ENCODE measurements at places on chromosomes 12 and 14.
A peak's percentile ranks its signal among the peaks of the same experiment; 100 is the strongest.

GRCh38 chr12:124477107-124477915 is 90.1 kb downstream of the NCOR2 start:
- no peak for DNase-seq

DNA sequence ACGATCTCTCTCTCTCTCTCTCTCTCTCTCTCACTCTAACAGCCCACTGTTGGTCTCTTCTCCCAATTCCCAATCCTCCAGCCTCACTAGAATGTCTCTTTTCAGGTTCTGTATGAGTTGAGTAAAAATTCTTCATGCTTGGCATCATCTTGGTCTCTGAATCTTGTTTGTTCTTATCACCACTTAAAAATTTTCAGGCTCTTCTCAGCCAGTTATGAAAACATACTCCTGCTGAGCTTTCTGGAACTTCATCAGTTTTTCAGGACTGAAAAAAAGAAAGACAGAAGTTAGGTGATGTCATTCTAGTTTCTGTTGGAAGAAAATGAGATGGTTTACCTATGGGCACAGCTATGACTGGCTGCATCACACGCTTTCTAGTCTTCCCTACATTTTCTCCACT is 11.5 kb upstream of the IL22 start:
- no peak for DNase-seq

DNA sequence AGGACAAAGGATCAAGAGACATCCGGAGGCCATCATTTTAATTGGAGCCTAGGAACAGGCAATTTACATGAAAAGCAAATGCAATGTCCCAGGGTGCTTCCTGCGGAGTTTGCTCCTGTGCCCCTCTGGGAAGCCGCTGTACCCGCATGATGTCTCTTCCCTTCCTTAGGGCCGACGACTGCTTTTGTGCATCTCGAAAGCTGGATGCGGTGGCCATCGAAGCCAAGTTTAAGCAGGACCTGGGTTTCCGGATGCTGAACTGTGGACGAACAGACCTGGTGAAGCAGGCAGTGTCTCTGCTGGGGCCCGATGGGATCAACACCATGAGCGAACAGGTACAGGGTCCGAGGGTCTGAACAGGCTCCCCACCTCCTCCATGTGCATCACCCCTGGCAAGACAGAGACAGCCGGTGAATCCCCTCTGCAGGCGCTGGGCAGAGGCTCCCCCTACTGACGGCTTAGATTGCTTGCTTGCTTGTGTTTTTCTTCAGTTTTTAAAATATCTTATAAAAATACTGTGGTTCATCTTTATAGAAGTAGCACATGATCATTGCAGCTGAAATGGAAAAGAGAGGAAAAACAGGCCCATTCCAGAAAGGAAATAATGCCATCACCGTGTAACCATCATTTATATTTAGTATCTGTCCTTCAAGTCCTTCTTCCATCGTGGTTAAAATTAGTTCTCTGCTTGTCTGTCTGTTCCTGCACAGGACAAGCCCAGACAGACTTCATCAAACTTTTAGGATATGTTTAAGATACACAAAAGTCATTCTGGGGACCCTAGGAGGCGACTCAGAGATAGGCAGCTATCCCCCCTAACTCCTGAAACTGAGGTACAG is 75.4 kb upstream of the PWP1 start:
- no peak for DNase-seq

DNA sequence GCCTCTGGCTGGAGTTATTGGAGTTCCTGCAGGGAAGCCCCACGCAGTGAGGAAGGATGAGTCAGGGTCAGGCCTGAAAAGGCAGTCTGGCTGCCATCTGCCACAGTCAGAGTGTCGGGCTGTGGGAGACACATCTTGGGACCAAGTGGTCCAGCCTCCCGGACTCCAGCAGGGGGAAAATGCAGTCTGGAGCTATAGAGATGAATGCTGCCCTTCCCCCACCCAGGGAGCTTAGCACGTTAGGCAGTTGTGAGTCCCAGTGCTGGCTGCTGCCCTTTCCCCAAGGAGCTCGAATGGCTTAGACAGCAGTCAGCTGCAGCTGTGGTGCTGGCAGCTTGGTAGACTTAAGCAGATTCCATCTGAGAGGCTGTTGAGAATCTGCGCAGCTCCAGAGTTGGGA is 8.2 kb upstream of the NTS start:
- no peak for DNase-seq

DNA sequence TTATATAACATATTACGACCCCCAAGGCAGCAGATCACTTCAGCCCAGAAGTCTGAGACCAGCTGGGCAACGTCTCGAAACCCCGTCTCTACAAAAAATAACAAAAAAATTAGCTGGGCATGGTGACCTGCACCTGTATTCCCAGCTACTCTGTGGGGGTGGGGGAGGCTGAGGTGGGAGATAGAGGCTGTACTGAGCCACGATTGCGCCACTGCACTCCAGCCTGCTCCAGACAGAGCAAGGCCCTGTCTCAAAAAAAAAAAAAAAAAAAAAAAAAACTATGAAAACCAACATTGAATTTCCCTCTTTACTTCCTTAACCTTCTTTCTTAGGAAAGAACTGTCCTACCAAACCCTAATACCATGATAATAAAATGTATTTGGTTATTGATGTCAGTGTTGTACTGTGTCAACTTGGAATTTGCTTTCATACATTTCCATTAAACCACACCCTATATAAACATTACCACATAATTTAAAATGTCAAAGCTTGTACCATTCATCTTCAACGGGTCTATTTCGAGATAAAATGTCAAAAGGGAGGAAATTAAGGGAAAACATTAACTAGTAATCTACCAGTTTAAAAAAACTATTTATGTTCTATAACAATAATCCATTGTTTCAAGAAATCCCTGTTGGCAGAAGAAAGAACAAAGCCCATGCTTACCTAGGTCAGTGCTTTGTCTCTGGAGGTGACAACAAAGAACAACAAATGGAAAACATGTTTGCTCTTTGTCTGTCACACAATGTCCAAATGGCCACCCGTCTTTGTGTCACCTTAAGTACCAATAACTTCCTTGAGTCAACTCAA is 17.4 kb downstream of the GALNT4 start:
- no peak for DNase-seq

GRCh38 chr12:99055299-99055698 is 410.2 kb downstream of the APAF1 start:
- DNase-seq, result no peak

- DNase-seq, result no peak
Measured at GRCh38 chr12:77374673-77375072, 309.3 kb upstream of the E2F7 start.

DNA sequence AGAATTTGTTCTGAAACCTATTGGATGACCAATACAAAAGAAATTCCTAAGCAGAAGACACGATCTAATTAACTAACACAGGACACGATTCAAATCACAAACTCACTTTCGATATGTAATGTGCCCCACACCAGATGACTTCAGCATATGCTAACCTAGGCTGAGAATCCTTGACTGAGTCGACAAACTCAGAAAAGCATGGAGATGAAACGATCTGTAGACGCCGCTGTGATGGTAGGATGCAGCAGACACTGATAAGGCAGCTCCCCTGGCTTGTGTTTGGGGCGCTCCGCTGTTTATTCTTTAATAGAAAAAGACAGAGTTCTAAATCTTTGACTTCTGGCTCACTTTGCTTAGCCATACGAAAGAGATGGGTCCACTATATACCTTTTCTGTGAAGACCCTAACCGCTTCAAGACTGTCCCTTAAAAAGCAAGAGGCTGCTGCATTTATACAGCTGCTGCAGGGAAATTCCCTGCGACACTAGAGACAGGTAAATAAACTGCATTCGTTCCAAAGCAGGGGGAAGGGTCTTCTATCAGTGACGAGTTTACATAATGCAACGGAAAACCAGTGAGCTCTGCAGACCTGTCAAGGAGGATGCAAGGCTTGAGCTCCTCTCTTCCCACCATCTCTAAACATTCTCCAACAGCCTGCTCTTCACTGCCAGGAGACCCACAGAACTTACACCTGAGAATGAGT is 929 bp downstream of the CHD8 start:
- peak; percentile 51 for DNase-seq

- no peak for DNase-seq
Measured at GRCh38 chr14:83153081-83153480, 1619.4 kb upstream of the SEL1L start.

GRCh38 chr14:75427482-75428229 is at the start of gene JDP2:
Gene JDP2 (plus strand): TSS chr14:75428022. CDS start chr14:75437921, 9,899 bp downstream.
- peak; percentile 32 for DNase-seq

- DNase-seq, result no peak
Measured at GRCh38 chr12:132729541-132730320, 19.1 kb downstream of the PGAM5 start.

DNA sequence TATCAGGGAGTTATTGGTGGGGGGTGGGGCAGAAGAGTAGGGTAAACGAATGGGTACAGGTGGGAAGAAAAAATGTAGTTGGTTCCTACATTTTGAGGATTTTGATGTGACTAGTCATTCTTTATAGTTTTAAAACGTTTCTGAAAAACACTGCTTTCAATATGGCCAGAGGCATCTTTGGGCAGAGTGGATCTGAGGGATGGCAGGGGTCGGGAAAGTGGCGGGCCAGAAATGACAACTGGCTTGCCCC is 527 bp upstream of the ATP23 start:
- no peak for DNase-seq

DNA sequence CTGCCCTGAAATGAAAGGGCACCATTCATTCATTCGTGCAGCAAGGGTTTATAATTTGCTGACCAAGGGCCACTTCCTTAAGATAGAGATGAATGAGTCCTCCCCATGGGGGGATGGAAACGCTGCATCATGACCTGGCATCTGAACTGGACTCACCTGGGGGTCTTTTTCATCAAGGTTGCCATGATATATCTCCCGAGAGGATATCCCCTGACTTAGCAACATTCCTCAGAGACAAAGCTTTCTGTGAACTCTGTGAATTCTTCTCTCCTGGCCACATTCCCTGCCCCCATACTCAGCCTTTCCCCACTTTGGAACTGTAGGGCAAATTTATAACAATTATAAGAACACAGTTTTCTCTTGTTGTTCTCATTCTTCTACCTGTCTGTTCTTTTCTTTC is 30.8 kb downstream of the SRRM4 start:
- DNase-seq, result no peak

DNA sequence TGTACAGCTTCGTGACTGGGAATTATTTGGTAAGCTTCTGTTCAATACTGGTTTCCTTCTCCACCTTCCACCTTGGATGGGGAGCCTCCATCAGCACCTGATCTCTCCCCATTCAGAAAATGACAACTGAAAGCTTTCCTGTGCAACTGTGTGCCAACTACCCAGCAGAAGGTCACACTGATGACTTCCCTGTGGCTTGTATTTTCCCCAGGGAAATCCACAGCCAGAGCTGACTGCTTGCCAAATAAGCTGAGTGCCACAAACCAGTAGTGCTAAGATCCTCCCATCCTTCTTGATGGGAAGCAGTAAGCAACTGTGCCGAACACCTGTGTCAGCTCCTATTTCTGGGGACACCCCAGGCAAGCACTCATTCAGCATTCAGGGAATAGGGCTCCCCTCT is 257.2 kb upstream of the SOX5 start:
- DNase-seq, result no peak

DNA sequence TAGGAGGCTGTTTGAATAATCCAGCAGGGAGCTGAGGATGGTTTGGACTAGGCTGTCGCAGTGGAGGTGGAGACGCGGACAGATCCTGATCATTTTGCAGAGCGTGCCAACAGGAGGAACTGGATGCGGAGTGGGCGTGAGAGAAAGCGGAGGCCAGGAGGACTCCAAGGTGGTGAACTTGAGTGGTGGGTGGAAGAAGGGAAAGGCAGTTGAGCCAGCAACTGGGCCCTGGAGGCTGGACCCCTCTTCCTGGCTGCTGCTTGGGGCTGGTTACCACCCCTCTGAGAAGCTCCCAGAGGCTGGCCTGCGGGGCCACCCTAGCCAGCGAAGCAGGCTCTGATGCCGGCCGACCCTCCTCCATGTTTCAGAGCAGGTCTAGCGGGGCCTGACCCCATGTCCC is 56.8 kb upstream of the KCNA1 start:
- no peak for DNase-seq

DNA sequence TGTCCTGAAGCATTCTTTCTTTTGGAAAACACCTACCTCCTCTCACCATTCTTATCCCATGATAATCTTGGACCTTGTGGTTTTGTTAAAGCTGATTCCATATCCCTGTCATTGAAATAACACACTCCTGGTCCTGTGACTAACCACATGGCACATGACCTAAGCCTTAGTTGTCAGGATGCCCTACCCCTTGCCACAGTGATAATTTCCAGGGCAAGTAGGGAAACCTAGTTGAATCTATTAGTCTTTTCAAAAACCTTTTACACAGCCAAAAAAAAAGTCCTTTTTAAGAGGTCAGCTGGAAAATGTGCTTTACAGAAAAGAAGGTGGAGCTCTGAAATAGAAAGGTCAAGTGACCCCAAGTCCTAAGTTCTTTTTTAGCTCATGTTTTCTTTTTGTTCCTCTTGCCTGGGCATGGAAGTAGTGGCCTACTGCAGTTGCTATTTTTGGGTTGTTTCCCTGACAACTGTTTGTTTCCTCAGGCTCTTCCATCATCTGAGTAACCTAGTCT is 608.4 kb downstream of the LRFN5 start:
- DNase-seq, result no peak

GRCh38 chr12:11596141-11596540 is 53.3 kb upstream of the ETV6 start:
- no peak for DNase-seq
